Activated T-cell treated with anti-CD3 and anti-CD28 coated beads, Interleukin-2, amount 50 U/mL, for 72 hours (primary cell): ENCODE measurements at places on chromosomes 12 and 14.

- DNase-seq: no peak
Observed at GRCh38 chr12:103560604-103561101, 26.4 kb upstream of the STAB2 start.

- no peak for DNase-seq
Observed at GRCh38 chr12:16148938-16149337, 128.5 kb downstream of the SLC15A5 start.

- DNase-seq: no peak
Observed at GRCh38 chr12:49917166-49917787, 13.6 kb upstream of the FAIM2 start.

GRCh38 chr14:100416921-100417860 is 94.1 kb downstream of the SLC25A47 start:
- no peak for DNase-seq

DNA sequence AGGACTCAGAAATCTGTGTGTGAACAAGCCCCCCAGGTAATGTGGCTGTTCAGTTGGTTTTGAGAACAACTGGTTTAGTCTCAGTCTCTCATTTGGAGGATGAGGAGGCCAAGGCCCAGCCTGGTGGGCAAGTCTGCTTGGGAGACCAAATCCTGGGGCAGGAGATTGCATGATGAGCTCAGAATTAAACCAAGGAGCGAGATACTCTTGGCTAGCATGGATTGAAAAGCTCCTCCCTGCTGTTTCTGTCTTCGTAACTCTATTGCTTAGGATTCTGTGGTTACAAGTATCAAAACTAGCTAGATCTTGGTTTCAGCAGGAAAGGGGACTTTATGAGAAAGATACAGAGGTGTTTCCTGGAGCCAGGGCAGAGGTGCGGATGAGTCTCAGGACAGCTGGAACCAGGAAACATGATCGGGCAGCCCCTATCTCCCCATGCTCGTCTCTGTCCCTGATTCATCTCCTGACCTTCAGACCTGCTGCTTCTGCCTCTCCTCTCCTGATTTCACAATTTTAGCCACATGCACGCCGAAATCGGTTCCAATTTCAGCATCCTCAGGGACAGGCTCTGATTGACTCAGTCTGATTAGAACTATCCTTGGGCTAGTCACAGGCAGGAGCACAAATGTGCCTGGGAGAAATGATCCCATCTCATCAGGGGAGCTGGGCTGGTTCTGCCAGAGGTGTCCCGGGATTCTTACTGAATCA is 40.2 kb upstream of the RIN3 start:
- no peak for DNase-seq

- DNase-seq: no peak
Observed at GRCh38 chr12:57813971-57814772, 4.4 kb downstream of the AVIL start.

DNA sequence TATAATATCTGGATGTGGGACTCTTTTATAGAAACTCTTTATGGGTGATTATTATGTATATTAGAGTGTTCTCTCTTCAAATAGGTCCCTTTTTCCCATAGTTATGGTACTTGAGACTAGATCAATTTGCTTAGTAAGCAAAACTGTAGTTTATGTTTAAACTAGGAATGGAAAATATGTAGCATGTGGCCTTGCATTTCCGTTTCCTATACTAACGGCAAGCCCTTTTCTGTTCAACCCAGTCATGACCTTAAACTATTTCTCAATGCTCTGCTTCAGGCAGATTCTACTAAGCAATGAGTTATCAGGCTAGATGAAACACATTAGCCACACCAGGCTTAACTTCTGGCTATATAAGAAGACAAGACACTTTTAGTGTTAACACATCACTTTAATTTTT is 84.6 kb downstream of the OTOGL start:
- no peak for DNase-seq

GRCh38 chr12:105469701-105470100 is 139.2 kb downstream of the C12orf75 start:
- DNase-seq: no peak

DNA sequence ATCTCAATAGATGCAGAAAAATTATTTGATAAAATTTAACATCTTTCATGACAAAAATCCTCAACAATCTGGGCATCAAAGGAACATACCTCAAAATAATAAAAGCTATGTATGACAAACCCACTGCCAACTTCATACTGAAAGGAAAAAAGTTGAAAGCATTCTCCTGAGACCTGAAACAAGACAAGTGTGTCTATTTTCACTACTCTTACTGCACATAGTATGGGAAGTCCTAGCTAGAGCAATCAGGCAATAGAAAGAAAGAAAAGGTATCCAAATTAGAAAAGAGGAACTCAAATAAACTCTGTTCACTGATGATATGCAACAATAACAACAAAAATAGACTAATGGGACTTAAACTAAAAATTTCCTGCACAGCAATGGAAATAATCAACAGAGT is 90.1 kb downstream of the SLCO1B1 start:
- no peak for DNase-seq

DNA sequence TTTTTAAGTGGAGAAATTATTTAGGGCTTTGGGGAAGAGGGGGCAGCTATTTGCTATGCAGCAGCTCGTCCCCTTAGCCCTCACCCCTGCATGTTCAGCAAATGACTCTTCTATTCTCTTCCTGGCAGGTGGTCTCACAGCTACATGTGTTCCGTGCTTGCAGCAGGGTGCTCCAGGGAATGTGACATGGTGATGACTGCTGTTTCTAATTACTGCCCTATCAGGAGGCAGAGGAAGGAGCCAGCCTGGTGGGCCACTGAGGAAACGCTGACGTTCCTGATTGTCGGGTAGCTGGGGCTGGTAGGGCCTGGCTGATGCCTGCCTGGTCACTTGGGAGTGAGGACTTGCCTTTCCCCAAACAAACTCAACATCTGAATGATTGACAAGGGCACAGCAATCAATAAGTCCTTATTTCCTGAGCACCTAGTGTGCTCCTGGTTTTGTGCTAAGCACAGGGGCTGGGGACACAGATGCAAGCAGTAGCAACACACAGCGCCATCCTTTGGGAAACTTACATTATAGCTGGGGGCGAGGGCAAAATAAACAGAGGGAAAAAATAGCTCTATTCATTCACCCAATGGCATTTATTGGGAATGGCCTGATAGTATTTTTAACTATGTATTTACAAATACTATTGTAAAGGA is 377.8 kb downstream of the FUT8 start:
- no peak for DNase-seq

- no peak for DNase-seq
Observed at GRCh38 chr12:1650978-1651361, 21.9 kb downstream of the WNT5B start.

DNA sequence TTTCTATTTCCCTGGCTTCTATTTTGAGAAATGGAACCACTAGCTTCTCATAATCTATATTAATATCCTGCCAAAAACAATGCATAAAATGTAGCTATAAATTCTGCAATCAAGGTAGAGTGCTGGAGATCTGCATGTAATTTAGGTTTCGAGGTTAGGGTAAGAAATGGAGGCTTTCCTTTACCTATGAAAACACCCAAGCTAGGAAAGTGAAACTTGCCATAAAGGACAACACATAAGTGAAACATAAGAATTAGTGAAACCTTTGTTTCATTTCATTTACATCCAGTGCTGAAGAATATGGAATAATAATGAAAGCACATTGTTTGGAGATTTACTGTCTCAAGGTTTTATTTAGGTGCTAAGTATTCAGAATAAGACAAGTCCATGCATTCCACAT is 9.7 kb downstream of the CLEC2A start:
- no peak for DNase-seq

DNA sequence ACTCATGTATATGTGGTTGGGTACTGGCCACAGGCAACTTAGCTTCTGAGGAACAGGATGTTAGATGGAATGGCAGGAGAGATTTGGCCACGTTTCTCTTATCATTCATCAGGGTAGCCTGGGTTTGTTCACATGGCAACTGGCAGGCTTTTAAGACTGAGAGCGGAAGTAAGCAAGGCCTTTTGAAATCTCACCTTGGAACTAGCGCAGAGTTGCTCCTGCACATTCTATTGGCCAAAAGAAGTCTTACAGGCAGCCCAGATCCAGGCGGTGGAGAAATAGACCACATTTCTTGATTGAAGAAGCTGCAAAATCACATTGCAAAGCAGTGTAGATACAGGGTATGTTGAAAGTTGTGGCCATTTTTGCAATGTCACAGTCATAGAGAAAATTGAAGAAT is 3.7 kb downstream of the CLEC4A start:
- DNase-seq: no peak

DNA sequence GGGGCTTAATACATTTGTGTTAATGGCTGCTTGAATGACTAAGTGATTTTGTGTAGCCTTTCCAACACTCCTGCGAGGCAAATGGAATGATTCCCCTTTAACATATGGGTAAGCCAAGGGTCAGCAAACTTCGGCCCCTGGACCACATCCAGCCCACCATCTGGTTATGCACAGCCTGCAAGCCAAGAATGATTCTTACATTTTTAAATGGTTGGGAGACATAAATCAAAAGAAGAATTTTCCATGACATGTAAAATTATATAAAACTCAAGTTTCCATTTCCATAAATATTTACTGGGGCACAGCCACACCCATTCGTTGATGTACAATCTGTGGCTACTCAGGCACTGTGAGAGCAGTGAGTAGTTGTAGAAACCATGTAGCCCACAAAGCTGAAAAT is 9.0 kb downstream of the SLC8B1 start:
- no peak for DNase-seq

GRCh38 chr12:8018666-8019581 is 13.6 kb upstream of the FOXJ2 start:
- peak; percentile 55 for DNase-seq

GRCh38 chr12:76546889-76547288 is 12.7 kb downstream of the OSBPL8 start:
- DNase-seq: no peak
